ENCODE measurements at places on chromosomes 12 and 14.

- no peak for DNase-seq
Observed at GRCh38 chr12:28415755-28416154, 225.5 kb downstream of the CCDC91 start.

DNA sequence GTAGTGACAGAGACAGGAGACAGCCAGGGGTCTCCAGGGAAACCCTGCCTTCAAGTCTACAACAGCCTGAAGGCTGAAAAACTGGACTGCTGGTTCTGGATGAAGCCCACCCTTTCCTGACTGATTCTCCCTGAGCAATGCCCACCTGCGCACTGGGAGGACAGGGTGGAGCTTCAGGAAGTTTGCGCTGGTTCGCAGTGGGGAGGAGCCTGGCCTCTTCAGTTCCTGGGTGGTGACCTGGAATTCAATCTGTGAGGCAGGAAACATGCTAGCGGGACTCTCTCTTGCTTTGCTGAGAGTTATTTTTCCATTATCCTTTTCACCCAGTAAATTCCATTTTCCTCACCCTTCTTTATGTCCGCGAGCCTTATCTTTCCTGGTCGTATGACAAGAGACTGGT lies 600.8 kb downstream of the TRHDE start:
- no peak for DNase-seq

DNA sequence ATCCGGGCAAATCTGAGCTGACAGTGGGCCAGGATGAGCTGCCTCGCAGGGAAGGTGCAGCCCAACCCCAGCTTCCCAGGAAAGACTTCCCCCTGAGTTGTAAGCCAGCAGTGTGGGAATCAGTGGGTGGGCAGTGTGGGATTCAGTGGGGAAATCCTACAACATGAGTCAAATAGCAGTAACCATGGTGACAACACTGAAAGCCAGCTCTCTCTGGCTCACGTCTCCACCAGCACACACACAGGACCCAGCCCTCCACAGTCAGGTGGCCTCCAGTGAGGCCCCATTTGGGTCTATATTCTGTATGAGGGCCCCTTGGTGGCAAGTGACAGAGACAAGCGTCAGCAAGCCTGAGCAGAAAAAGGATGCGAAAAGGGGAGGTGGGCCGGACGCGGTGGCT lies 6.0 kb upstream of the LGALS3 start:
- no peak for DNase-seq

- DNase-seq, result no peak
Observed at GRCh38 chr14:57136669-57137328, 131.9 kb downstream of the EXOC5 start.

DNA sequence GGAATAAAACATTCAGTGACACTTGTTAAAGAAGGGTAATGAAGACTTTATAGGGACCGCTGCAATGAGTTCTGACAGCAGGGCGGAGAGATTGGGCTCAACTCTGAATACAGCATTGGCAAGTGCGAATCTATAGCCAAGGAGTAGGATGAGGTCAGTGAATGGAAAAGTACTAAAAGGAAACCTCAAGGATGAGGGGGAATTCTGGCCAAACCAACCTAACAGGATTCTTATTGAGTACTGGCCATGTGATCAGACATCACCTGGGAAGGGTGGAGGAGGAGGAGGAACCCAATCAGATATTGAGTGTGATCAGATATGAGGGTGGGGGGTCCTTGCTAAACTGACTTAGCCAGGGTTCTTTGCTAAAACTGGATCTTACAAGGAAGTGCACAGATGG lies 31.0 kb downstream of the DRAM1 start:
- no peak for DNase-seq

- no peak for DNase-seq
Observed at GRCh38 chr12:55250944-55251343, 6.5 kb downstream of the OR6C74 start.

GRCh38 chr14:77364146-77364545 lies 12.7 kb downstream of the TMED8 start:
- no peak for DNase-seq

DNA sequence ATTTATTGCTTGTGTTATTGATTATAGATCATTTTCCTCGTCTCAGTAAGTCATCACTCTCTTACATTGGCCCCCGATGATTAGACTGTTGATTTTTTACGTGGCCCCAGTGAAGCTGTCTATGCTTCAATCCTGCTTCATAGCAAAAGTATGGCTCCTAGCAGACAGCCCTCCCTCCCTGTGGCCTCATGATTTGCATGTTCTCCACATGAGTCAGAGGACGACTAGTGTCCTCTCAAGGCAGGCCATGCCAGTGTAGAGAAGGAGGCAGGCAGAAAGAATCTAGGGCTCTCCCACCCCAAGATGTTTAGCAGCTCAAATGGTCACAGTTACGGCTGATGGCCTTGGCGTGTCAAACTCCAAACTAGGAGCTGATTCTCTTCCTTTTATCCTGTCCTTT lies 59.6 kb downstream of the FIGNL2 start:
- DNase-seq, result no peak

GRCh38 chr14:93114713-93115068 lies 1.0 kb downstream of the ITPK1 start:
- DNase-seq, result peak; percentile 12

- DNase-seq, result peak; percentile 85
Observed at GRCh38 chr12:55073043-55074022, 52.9 kb upstream of the OR9K2 start.

- DNase-seq, result no peak
Observed at GRCh38 chr12:124045671-124046455, 72.8 kb downstream of the ZNF664 start.

DNA sequence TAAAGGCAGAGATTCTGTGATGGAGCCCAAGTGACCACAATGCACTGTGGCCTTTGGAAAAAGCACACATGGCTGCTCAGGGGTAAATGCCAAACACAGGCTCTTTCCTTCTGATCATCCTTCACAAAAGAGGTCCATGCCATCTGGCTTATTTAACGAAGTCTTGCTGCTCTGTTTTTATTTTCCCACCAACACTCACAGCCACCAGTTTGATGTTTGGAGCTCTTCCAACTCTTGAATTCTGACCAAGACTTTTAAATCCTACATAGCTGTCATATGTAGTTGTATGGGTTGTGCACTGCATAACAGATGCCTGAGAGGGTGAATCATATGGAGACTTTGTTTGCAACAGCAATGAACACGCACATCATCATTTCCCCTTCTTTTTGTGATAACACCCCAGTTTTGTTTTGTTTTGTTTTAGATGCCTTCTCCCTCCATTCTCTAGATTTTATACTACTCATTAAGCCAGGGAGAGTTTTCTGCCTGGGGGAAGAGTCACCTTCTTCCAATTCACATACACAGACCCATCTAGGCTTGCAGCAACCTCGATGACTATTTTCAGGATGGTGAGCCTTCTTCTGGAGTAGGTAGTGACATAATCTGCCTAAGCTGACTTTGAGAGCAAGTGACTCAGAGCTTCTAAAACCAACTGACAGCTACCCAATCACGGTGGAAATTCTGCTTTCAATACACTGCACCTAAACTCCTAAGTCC lies 145.2 kb upstream of the WSCD2 start:
- no peak for DNase-seq

GRCh38 chr14:24713404-24713803 lies 79.4 kb upstream of the GZMB start:
- no peak for DNase-seq

DNA sequence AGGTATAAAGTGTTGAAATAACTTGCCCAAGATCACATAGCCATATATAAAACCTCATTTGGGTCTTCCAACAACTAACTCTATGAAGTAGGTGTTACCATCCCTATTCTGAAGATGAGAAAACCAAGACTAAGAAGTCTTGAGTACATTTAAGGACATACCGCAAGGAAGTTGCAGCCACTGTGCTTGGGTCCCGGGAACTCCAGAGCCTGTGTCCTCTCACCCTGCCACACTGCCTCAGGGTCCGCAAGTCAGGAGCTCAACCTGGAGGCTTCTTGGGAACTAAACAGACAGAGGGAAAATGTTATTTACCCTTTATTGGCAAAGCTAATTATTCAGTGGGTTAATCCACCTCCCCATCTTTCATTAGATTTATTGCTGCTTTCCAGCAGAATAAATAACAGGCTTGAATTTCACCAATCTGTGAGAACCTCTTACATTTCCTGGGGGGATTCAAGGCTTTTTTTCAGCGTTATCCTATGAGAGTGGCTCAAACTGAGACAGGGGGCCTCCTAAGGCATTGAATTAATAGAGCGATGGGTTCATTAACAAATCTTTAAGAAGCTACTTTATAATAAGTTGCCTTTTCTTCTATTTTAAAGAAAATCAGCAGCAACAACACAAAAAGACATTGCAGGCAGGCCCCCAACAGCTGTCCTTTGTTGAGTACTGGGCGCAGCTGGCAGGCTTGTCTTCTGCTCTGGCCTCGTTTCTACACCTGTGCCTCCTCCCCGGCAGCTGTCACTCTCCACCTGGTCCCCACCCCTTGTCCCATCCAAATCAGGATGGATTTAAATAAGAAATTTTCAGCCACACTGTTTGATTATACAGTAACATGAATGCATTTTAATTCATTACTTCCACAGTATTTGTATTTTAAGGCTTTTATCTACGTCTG lies 25.3 kb downstream of the PHLDA1 start:
- DNase-seq, result no peak

DNA sequence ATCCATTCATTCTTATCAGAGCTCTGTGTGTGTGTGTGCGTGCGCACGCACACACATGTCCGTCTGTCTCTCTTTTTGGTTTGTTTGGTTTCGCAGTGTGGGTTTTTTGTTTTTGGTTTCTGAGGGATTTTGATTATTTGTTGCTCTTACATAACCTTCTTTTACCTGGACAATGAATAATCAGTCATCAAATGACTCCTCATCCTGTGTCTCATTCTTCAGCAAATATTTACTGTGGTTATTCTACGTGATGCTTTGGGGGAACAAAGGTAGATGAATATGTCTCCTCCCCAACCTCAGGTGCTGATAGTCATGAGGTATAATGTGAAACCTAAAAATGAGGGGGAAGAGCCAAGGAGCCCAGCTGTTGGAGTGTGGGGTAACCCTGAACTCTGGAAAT lies 92.4 kb downstream of the SAMD4A start:
- no peak for DNase-seq

- DNase-seq, result no peak
Observed at GRCh38 chr14:95248432-95248831, 71.3 kb downstream of the CLMN start.

DNA sequence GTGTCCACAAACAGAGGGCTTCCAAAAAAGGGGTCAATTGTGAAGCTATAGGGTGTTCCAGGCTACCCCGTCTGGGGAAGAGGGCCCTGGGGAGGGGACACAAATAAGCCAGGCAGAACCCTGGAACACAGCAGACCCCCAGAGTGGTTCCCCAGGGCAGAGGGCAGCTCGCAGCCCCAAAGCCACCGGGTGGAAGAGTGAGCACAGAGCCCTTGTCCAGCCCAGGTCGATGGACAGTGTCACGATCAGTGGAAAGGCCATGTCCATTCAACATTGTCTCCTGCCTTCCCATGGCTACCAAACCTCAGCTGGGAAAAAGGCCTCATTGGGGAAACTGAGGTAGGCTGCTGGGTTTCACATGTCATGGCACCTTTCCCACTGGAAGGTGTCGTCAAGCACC lies 131.4 kb downstream of the DICER1 start:
- no peak for DNase-seq

GRCh38 chr14:54447231-54447692 lies 6.1 kb upstream of the CNIH1 start:
- DNase-seq, result no peak

DNA sequence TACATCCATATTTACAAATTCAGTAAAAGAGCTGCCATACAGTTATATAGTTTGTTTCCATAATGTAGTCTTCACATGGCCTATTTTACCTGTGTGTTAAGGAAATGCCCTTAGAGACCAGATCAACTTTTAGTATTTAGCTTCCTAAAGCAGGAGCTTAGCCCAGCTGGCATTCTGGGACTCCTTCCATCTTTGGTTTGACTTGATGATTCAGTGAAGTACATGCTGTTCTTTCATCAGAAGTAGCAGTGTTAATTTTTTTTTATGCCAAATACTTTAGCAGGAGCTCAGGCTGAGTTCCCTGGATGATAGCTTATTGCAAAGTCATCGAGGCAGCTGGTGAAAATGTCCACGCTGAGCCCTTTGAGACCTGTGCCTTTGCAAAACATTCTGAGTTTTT lies 101.0 kb downstream of the FOXG1 start:
- DNase-seq, result no peak

DNA sequence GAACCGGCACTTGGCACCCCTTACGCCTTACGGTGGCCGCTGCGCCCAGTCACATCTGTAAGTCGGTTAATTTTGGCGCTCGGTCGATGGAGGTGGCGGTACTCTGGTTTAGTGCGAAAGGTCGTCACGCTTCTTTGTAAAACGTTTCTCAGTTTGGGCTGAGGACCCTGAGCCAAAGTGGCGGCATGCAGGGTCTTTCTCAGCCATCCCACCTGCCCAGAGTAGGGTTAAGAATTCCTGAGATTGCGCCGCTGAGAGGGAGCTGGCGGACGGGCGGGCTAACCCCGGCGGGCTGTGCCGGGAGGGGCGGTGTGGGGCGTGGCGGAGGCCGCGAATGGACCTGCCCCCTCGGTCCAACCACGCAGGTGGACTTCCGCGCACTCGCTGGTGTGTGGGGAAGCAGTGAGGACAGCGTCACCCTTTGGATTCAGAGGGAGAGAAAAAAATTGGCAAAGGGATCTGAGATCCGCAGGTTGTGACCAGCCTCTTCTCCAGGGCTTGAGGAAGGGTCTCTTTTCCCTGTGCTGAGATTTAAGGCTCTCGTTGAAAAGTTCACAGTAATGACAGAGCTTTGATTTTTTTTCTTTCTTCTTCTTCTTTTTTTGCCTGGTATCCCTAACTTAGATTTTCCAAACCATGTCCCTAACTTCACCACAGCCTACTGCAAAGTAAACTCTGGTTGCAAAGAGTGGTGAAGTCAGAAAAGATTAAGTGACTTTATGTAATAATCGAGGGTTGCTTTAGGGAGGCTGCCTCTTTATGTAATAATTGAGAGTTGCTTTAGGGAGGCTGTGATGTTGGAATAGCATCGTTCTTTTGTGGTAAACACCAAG lies 602 bp upstream of the FBXO33 start:
- DNase-seq, result peak; percentile 71

- DNase-seq, result no peak
Observed at GRCh38 chr14:104315169-104315568, 176.8 kb downstream of the KIF26A start.

- DNase-seq, result no peak
Observed at GRCh38 chr12:132695431-132695830, 8.0 kb downstream of the PXMP2 start.

DNA sequence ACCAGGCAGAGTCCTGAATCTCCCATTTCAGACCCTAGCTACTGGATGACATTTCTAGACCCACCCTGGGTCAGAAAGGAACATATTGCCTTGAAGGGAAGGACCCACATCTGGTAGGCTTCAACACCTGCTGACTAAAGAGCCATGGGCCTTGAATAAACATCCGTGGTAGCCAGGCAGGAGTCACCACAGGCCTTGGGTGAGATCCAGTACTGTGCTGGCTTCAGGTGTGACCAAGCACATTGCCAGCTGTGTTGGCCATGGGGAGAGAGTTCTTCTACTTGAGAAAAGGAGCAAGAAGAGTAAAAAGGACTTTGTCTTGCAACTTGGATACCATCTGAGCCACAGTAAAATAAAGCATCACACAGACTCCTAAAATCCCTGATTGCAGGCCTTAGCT lies 332.6 kb downstream of the SLC16A7 start:
- DNase-seq, result no peak

Data from stimulated activated CD4-positive, alpha-beta T cell treated with anti-CD3 and anti-CD28 coated beads, Interleukin-4, amount 100 ng/mL, for 24 hours (primary cell).